ENCODE measurements at places on chromosomes 1 and 21. TPM values are rescaled to one million over a fixed set of nuclear protein-coding genes. Genes with fewer than 3 reads are reported as not detected.

- no peak for DNase-seq
Observed at GRCh38 chr1:34524783-34525182, 230.1 kb upstream of the GJB5 start.

DNA sequence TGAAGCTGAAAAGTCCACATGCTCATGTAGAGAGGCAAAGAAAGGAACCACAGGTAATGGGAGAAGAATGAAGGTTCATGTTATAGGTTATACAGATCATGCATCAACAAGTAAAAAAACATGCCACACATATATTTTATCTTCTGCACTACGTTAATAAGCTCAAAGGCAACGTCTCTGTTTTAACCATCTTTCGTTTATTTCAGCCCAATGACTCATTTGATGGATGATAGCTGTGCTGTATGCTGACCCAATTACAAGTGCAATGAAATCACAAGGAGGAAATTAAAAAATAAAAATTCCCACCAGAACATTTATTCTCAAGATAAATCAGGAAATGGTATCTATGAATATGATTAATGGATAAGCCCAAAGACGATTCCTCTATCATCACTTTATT, 24.6 kb downstream of the XCL1 start:
- no peak for DNase-seq

DNA sequence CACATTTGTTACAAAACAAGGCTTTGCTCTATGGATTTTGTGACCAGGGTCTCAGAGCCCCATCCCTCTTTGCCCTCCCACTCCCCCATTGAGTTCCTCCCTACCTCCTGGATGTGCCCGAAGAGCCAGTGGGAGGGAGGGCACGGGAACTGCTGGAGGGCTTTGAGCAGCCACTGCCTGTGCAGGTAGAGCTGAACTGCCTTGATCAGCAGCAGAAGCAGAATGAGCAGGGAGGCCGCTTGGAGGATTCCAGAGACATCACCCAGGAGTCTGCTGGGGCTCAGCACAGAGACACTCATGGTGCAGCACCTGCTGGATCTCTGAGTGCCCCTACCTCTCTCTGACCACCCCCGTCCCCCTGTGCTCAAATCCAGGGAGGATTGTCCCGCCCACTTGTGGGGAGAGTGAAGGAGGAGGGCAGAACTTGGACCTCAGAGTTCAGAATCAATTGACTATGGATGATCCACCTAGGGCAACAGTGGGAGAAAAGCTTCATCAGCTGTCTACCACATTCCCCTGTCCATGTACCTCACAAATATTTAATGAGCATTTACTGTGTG, at the start of gene CYP4A11:
Gene CYP4A11, minus strand, starts transcription at position 342 of the 560 bp plus-strand sequence. Its CDS starts 43 bp downstream, at position 299.
- DNase-seq, result no peak

GRCh38 chr21:25371841-25372425, 235.3 kb downstream of the MRPL39 start:
- DNase-seq, result no peak

- no peak for DNase-seq
Observed at GRCh38 chr1:196277860-196278259, 330.4 kb downstream of the KCNT2 start.

DNA sequence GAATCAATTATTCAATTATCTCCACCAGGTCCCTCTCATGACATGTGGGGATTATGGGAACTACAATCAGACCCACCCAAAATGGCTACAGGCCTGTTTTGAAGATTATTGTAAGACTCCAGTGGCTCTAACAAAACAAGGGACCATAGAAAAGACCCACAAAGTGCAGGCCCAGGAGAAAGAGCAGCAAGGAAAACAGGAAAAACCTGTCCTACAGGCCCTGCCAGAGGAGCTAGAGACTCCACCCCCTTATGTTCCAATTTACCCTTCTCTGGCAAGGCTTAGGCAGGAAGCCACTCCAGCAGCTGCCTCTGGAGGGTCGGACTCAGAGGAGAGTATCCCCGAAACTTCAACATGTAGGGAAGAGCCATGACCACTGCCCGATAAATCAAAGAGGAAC, 96.5 kb downstream of the LIPI start:
- DNase-seq, result no peak

- no peak for DNase-seq
Observed at GRCh38 chr1:205492201-205492667, 12.2 kb upstream of the CDK18 start.

- no peak for DNase-seq
Observed at GRCh38 chr1:164748253-164748899, 189.4 kb downstream of the PBX1 start.

GRCh38 chr21:40471103-40471502, 375.9 kb downstream of the DSCAM start:
- DNase-seq, result no peak

DNA sequence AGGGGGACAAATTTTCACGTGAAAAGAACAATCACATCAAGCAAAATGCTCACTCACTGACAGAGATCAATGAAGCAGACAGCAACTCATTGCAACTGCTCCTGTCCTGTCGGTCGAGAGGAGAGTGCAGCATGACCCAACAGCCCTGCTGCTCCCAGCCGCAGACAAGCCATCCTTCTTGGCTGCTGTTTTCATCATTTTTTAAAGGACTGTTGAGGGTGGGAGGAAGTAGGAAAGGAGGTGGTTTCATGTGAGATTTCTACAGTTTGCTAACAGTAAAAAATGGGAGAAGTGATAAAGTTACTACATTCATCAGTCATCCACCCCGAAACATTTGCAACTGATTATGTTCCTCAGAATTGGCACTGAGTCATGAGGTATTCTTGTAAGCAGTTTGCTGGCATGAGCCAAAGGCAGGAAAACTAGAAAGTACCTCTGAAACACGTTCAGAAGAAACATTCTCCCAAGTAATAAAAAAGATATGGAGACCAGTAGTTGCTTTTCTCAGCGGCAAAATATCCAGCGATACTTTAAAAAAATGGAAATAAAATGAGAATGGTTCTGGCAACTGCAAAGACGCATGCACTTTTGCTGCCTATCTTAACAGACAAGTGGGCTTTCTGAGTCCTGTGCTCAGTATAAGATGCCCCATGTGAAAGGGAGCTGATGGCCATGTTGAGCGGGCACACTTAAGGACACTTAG, 72.0 kb upstream of the CLDN14 start:
- no peak for DNase-seq

- DNase-seq, result no peak
Observed at GRCh38 chr1:53044926-53045325, 17.1 kb upstream of the PODN start.

DNA sequence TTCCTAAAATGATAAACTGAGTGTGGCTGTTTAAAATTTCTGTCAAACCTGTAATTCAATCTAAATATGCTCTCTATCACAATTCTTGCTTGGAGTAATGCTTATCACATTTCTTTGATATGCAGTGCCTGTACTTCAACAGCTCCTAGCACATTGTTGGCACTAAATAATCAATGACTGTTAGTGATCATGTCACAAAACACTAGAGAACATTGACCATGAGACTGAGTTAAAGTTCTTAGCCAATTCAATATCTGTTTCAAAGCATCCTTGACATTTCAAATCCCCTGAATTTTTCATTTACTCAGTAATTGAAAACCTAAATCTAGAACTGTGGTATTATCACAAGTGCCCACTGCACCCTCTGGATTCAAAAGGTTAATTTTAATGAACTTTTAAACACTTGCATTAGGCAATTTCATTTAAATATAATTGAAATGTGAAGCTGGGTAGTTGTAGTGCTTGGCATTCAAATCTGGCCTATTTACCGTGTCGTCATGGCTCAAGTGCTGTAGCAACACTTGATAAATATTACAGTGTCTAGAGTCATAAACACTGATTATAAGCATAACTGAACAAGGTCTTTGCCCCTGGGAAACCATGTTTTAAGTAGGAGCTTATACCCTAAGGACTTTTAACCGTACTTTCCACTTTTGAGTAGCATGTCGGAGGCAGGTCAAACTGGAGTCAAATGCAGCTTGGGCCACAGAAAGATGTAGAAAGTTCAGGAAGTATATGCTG, 143.6 kb downstream of the LRRC7 start:
- DNase-seq, result no peak

- no peak for DNase-seq
Observed at GRCh38 chr1:152191260-152191659, 32.2 kb upstream of the RPTN start.

- no peak for DNase-seq
Observed at GRCh38 chr21:25133939-25134338, 473.3 kb downstream of the MRPL39 start.

DNA sequence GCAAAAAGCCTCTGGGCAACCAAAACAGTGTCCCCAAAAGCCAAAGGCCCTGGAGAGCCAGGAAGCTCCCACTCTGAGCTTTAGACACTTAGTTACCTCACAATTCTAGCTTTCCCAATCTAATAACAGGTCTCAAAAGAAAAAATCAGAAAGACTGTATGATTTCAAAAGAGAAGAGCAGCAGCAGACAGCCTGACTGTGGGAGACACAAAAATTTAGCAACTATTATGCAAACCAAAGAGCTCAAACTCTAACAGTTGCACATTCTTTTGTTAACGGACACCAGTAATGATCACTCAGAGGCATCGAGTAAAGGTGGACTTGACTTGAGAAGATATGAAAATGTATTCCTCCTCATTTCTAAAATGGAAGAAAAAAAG, 160.1 kb downstream of the SLC45A1 start:
- no peak for DNase-seq

DNA sequence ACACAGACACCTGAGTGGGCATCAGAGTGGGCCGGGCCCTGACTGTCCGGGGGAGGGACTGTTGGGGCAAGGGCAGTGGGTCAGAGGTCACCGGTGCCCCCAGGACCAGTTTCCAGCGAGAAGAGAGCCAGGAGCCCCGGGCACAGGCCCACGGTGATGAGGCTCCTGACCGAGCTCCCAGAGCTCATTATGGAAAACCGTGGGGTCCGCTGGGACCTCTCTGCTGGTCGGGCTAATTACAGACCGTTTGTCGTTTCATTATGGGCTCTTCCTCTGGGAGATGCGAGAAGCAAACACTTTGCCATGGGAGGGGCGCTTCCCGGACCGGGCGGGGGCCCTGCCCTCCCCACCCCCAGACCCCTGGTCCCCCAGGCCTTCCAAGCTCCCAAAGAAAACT, 12.0 kb upstream of the TTLL10 start:
- DNase-seq, result no peak

GRCh38 chr21:34807146-34807880, 138.5 kb downstream of the CLIC6 start:
- DNase-seq, result peak; percentile 44

DNA sequence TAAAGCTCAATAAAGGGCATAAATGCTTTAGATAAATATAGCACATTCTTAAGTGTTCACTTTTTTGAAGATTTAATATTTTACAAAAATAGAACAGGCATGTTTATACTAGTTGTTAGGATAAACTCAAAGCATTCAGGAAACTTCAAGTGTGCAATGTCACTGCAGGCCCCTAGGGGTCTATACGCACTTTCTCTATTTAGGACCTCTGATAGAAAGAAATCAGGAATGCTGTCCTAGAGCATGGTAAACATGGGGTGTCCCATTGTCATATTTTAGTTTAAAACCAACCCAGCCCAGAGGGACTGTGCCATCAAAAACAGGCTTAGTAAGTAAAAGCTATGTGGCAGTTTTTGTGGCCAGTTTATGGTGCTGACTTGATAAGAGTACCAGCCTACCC, 102.2 kb downstream of the BARHL2 start:
- no peak for DNase-seq

GRCh38 chr1:18149027-18149641, 41.5 kb downstream of the IGSF21 start:
- DNase-seq, result no peak

DNA sequence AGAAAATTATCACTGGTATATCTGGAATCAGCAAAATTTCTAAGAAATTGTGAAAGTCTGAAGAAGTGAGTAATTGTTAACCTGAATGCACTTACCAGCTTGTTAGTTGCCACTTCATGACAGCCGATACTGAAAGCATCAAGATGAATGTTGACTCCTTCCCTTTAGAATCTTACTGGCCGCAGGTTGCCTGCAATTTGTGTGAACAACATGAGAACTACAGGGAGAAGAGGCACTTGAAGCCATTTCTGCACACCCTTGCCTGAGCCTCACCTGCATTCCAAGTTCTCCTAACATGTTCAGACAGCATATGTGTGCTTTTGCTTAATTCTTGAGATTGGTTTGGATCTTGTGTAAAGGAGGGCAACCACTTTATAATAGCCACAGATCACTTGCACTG, 59.2 kb upstream of the SSX2IP start:
- no peak for DNase-seq

Gene CDKN2C
- 80.0 TPM for total RNA-seq

Gene PRAMEF27
- not detected for total RNA-seq

Gene PTBP2
- 17.0 TPM for total RNA-seq

Gene ANGPTL3
- total RNA-seq, result not detected

Gene TTC34
- 1.6 TPM for total RNA-seq

All from activated CD4-positive, alpha-beta T cell treated with anti-CD3 and anti-CD28 coated beads, Interleukin-2, amount 10 ng/mL, durations not matched to agents 7 days and 5 days (primary cell).